ENCODE measurements at places on chromosomes 16 and 17. TPM values are rescaled to one million over a fixed set of nuclear protein-coding genes. Genes with fewer than 3 reads are reported as not detected.

SOCS1 gene
- 8.4 TPM for total RNA-seq

SHISA9 gene
- total RNA-seq: 3.3 TPM

HLF gene
- total RNA-seq: 19.5 TPM

DNA sequence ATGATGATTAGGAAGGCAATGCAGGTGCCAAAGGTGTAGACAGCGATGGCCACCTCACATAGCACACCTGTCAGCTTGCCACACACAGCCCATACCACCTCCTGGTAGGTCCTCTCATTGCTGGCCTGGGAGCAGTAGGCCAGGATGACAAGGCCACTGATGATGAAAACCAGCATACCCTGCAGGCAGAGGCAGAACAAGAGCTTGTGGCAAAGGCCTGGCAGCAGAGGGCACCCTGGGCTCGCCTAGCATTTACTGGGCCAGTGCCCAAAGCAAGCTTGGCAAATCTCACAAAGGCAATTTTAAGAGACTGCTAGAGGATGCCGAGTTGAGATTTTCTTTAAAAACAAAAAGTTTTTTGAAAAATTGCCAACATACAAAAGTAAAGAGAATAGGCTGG lies 5.9 kb downstream of the SLC38A7 start:
- no peak for DNase-seq

GRCh38 chr17:76671912-76672262 lies 28.3 kb upstream of the ST6GALNAC1 start:
- no peak for DNase-seq

GRCh38 chr17:4017377-4017776 lies 53.1 kb upstream of the ATP2A3 start:
- no peak for DNase-seq

DNA sequence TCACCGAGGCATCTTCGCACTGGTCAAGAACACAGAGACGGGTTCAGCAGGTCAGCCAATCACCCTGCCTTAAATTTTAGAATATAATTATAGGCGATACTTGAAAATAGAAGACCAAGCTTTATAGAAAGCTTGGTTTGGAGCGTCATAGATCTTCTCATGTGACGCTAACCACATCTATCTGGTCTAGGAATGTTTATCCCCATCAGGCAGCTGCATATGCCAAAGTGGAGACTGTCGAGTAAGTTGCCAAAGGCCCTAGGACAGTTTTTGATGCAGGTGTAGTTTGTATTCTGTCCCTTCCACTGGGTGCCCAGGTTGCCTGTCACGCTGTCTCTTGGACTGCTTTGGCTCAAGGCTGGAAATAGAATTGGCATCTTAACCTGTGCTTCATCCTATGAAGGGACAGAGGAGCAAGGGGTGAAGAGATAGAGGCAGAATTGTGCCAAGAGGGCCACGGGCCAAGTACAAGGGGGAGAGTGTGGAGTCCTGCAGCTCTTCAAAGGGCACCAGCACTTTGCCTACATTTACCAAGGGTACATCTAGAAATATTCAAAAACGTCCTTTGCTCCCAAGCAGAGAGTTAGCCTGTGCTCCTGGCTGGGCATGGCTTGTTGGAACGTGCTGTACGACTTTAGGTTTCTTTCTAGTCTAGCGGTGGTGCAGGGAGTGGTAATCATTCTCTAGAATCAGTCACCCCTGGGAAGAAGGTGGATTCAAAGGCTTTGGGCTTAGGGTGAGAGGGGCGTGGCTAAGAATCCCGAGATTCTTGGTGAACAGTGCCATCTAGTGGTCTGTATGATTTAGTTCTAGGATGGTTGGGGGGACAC lies 5.3 kb upstream of the WIPI1 start:
- DNase-seq: no peak
